Activated CD4-positive, alpha-beta T cell treated with anti-CD3 and anti-CD28 coated beads for 48 hours (primary cell): ENCODE measurements at places on chromosomes 4 and X.
A peak's percentile ranks its signal among the peaks of the same experiment; 100 is the strongest.

DNA sequence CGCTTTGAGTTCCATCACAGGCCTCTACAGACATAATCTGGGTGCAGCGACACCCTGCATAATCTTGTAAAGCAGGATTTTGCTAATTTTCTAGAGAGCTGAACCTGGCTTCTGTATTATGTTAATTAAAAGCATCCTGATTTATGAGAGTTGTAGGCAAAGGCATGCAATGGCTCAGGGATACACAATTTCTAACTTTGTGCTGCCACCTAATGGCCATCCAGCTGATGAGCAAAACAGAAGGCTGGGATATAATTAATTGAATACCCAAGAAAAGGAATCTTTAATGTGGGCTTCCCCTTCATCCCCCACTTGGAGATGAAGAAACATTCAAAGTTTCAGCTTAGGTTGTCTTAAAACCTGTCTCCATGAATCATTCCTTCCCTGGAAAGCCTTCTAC, 78.1 kb downstream of the BMP15 start:
- peak; percentile 21 for DNase-seq

- no peak for DNase-seq
Observed at GRCh38 chrX:150203248-150203645, 159.9 kb upstream of the MAMLD1 start.

DNA sequence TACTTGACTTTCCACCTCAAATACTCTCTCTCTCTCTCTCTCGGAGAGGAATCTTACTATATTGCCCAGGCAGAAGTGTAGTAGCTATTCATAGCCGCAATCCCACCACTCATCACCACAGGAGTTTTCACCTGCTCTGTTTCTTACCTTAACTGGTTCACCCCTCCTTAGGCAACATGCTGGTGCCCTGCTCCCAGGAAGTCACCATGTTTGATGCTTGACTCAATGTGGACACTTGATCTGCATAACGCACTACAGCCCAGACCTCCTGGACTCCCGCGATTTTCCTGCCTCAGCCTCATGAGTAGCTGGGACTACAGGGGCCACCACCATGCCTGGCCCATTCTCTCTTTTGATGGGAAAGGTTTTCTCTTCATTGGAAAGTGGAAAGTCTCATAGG, 271.8 kb downstream of the FBXW7 start:
- DNase-seq, result no peak

DNA sequence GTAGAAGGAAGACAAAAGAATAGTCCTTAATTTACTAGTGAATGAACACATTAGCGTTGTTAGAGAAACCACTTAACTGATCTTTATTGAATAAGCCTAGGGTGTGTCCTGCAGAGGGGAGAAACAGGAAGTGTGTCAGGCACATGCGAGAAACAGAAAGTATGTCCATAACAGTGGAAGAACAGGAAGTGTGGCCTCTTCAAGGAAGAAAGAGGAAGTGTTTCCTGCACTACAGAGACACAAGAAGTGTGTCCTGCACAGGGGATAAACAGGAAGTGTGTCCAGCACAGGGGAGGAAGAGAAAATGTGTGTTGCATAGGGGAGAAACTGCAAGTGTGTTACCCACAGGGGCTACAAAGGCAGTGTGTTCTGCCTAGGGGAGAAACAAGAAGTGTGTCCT, 539.6 kb upstream of the PRKX start:
- no peak for DNase-seq

DNA sequence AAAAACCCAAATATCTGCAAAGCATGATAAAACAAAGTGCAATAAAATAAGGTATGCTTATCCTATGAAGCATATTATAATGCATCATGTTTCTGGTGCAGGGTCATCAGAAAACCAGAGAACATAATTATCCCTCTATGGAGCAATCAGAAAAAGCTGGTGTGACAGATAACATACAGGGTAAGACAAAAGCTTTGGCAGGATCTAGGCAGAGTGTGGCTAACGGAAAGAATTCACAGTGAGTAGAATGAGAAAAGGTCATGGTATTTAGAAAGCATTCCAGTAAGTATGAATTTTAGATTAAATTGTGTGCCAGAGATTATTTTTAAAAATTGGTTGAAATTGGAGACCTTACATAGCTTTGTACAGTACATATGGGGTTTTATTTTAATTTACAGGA, 29.0 kb upstream of the UGT2B4 start:
- no peak for DNase-seq

GRCh38 chrX:133646719-133647116, 231.4 kb upstream of the GPC4 start:
- DNase-seq, result no peak

DNA sequence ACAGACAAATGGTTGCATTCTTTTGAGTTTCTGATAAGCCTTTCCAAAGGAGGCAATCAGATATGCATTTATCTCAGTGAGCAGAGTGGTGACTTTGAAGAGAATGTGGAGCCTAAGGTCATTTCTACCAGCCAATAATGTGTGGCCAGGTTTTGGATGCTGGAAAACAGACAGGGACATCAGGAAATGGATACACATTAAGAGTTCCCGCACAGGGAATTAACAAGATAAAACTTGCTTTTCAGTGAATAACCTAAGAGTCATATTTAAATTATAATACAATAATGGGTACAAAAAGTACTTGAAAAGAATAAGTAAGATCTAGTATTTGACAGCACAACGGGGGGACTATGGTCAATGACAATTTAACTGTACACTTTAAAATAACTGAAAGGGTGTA, 492.3 kb upstream of the FAM241A start:
- DNase-seq, result no peak

DNA sequence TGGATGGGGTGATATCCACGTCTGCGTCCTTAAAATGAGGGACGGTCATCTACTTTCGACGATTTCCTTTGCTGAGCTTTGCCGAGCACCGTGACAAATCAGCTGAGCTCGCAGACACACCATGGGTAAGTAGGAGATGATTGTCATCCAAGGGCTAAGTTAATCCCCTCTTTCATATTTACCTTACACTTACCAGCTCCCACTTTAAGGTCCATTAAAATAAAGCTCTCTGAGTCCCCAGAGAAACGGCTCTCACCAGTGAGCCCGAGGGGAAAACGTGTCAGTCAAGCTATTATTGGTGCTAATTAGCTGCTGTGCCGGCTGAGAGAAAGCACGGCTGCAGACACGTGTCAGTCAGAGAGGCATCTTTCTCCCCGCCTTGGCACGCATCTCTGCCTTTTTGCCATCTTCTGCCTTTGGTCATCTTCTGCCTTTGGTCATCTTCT, 72.2 kb downstream of the CRLF2 start:
- no peak for DNase-seq
